ENCODE measurements at places on chromosomes 7 and 10. TPM values are rescaled to one million over a fixed set of nuclear protein-coding genes. Genes with fewer than 3 reads are reported as not detected.

Gene AGR2
- polyA plus RNA-seq, result 2.7 TPM

Gene HMX3
- polyA plus RNA-seq, result 0.59 TPM

Gene ANKRD30A
- polyA plus RNA-seq, result not detected

Gene ZNF425
- 6.3 TPM for polyA plus RNA-seq

Gene FBXO24
- 0.95 TPM for polyA plus RNA-seq

Gene XRCC2
- 5.9 TPM for polyA plus RNA-seq

Gene CREB5
- 15.3 TPM for polyA plus RNA-seq

Gene PRPS1L1
- polyA plus RNA-seq, result not detected

Gene SPDYE2B
- 5.9 TPM for polyA plus RNA-seq

Gene IFIT1B
- not detected for polyA plus RNA-seq

Gene ARMC10
- 52.7 TPM for polyA plus RNA-seq

Gene CLCN1
- polyA plus RNA-seq, result 0.06 TPM

Gene TDRD1
- 0.22 TPM for polyA plus RNA-seq

Gene IFIT3
- 4.9 TPM for polyA plus RNA-seq

Gene LIPK
- polyA plus RNA-seq, result not detected

Gene SYNPO2L
- polyA plus RNA-seq, result 1.5 TPM

Gene PTPRZ1
- 511 TPM for polyA plus RNA-seq
